NCI-H1092 treated with DMSO at 0.1 percent for 48 hours (cell line): ENCODE measurements at places on chromosomes 4 and X.

GRCh38 chr4:183738081-183738673 lies 79.1 kb downstream of the TRAPPC11 start:
- no peak for DNase-seq

DNA sequence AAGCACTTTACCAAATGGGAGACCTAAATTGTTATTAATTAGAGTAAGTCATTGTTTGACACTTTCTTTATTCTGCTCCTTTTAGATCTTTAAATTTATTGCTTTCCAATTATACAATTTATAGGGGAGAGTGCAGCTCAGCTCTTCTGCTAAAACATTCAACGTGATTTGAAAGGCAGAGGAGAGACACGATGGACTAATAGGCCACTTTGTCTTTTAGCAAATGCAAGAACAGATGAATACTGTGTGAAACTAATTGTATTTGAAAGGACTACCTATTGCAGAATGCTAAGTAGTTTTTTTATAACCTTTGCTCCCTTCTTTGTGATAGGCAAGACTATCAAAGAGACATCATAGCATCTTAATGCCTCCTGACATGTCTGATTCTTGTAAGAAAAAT lies 320.4 kb upstream of the KLF3 start:
- no peak for DNase-seq

DNA sequence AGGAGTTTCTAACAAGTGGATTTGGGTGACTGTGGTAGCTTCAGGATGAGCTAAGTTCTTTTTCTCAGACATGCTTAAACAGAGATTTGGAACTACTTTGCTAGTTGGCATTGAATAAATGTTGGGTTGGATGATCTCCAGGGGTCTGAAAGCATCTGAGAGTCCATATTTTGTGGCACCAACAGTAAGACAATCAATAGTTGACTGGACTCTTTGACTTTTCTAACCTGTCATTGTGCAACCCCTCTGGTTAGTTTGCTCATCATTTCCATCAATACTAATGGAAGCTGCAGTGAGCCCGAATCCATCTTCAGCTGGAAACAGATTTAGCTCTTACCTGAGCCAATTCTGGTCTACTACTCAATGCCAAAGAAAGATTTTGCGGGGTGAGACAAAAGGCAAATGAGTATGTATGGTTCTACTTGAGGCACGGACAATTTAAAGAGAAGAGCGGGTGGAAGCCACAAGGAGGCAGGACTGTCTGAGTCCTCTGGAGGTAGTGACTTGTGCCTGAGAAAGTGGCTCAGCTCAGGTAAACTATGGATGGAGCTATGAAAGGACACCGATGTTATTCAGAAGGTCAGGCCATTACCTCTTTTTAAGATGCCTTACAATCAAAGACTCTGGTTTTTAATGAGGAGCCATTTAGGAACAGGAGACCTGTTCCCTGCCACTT lies 118.7 kb downstream of the MID1IP1 start:
- no peak for DNase-seq

DNA sequence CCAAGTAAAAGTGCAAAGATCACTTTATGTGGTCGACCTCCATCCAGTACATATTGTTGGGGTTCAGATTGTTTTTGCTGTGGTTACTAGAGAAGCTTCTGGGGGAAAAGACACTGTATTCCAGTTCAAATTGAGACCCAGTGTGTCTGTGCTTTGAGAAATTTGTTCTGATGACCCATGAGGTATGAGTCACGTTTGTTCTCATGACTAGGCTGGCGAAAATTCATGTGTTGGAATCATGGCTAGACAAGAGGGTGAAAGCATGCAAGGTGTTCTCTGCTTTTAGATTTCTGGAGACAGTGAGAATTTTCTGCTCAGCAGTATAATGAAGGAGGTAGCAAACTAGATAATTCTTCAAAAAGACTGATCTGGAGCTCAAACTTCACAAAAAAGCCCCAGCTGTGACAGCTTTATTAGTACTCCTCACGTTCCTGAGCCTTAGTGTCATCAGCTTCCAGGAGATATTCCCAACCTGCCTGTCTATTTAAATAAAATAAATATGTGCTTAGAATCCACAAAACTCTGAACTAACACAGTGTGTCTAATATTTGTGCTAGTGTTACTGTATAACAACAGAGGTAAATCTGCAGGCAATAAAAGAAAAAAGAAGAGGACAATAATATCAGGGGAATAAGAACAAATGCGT lies 24.4 kb upstream of the FAM47B start:
- DNase-seq: no peak

GRCh38 chrX:132001127-132001526 lies 22.0 kb upstream of the STK26 start:
- DNase-seq: no peak
